Activated CD8-positive, alpha-beta memory T cell treated with anti-CD3 and anti-CD28 coated beads for 1 hour (primary cell): ENCODE measurements at places on chromosomes 3 and 15.

GRCh38 chr3:107674371-107674770 is 151.6 kb downstream of the BBX start:
- DNase-seq, result no peak

GRCh38 chr15:52178765-52179164 is 12.4 kb downstream of the GNB5 start:
- no peak for DNase-seq

GRCh38 chr3:165749821-165750220 is 87.4 kb downstream of the BCHE start:
- no peak for DNase-seq

- no peak for DNase-seq
Measured at GRCh38 chr3:27311400-27311799, 57.8 kb downstream of the NEK10 start.

GRCh38 chr3:142863930-142864920 is 24.7 kb downstream of the PCOLCE2 start:
- DNase-seq, result no peak

GRCh38 chr3:154301561-154301960 is 22.7 kb downstream of the DHX36 start:
- DNase-seq, result no peak

GRCh38 chr15:63735449-63735848 is 98.3 kb downstream of the HERC1 start:
- no peak for DNase-seq

DNA sequence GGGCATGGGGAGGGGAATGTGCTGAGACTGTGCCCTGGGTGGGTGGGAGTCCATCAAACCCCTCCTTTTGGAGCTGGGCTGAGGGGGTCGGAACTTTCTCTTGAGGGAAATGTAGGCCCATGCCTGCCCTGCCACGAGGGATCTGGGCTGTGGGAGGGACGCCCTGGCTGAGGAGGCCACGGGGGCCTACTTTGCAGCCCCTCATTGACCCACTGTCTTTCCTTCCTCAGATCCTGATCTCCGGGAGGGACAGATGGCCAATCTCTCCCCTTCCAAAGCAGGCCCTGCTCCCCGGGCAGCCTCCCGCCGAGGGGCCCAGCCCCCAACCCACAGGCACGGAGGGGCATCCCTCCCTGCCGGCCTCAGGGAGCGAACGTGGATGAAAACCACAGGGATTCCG is 25.3 kb downstream of the LOXL1 start:
- no peak for DNase-seq

- DNase-seq, result no peak
Measured at GRCh38 chr3:167976516-167977361, 119.0 kb downstream of the GOLIM4 start.
